ENCODE measurements at places on chromosomes 6 and 20. TPM values are rescaled to one million over a fixed set of nuclear protein-coding genes. Genes with fewer than 3 reads are reported as not detected.

Gene VNN1
- 1.2 TPM for total RNA-seq

Gene KCNQ5
- 0.96 TPM for total RNA-seq

Gene SRMS
- total RNA-seq, result not detected

Gene BPIFA1
- not detected for total RNA-seq

Gene DLL1
- 1.7 TPM for total RNA-seq

Gene NNAT
- total RNA-seq, result not detected

Gene TTK
- total RNA-seq, result 0.64 TPM

Gene PSMF1
- 20.7 TPM for total RNA-seq

Gene GNMT
- not detected for total RNA-seq

Gene MYMX
- total RNA-seq, result not detected

Gene CALHM6
- 1.4 TPM for total RNA-seq

Gene MDFI
- 113 TPM for total RNA-seq

Gene TMC2
- not detected for total RNA-seq

Gene PGBD1
- total RNA-seq, result 2.8 TPM

Gene COMMD7
- 21.2 TPM for total RNA-seq

Gene MC3R
- total RNA-seq, result not detected

Gene BEND6
- total RNA-seq, result 1.2 TPM

Gene SLPI
- 837 TPM for total RNA-seq

Gene SLC35F1
- not detected for total RNA-seq

Gene TCP11
- total RNA-seq, result not detected

Gene BPIFB1
- total RNA-seq, result not detected

Gene CALHM5
- total RNA-seq, result under 0.01 TPM

Gene GPR6
- not detected for total RNA-seq

Gene ZC3H12D
- total RNA-seq, result not detected

Gene ULBP1
- total RNA-seq, result 1.5 TPM

Gene PGC
- total RNA-seq, result not detected

Gene MEI4
- total RNA-seq, result 0.24 TPM

Gene HDAC2
- 84.1 TPM for total RNA-seq

Gene PROKR2
- not detected for total RNA-seq

Gene HTR1B
- total RNA-seq, result 0.24 TPM

Gene C6orf141
- total RNA-seq, result 11.3 TPM

Gene CNR1
- total RNA-seq, result 0.72 TPM

Gene CGA
- total RNA-seq, result not detected

Gene KCNK15
- total RNA-seq, result not detected

Gene SERPINB6
- 64.8 TPM for total RNA-seq

Gene CARMIL1
- 15.1 TPM for total RNA-seq

Gene FERMT1
- total RNA-seq, result 69.5 TPM

Gene ACSS1
- 2.6 TPM for total RNA-seq
